Right atrium auricular region (tissue), 2 donors: ENCODE measurements at places on chromosomes 3 and 15.

GRCh38 chr15:74786551-74787165 lies 4.8 kb downstream of the CSK start:
- no peak for DNase-seq

GRCh38 chr15:41772720-41773331 lies 1.5 kb upstream of the MAPKBP1 start:
- no peak for DNase-seq

DNA sequence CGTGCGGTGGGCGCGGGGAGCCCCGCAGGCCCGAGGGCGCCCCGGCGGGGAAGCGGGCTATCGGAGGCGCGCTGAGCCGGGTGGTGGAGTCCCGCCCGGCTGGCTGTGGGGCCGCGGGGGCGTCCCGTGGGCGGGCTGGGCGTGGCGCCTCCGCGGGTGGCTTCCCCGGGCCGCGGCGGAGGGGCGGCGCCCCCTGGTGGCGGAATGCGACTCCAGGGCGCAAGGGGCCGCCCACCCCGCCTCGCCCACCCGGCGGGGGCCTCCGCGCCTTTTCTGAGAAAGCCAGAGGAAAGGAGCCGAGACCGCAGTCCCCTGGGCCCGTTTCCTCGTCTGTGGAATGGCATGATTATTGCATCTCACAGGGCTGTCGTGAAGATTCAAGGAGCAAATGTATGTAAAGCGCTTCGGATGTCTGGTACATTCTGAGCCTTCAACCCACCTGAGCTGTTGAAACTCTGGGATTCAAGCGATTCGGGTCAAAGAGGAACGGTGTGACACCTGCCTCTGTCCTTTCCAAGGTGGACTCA lies 31.9 kb upstream of the RAB6B start:
- no peak for DNase-seq

DNA sequence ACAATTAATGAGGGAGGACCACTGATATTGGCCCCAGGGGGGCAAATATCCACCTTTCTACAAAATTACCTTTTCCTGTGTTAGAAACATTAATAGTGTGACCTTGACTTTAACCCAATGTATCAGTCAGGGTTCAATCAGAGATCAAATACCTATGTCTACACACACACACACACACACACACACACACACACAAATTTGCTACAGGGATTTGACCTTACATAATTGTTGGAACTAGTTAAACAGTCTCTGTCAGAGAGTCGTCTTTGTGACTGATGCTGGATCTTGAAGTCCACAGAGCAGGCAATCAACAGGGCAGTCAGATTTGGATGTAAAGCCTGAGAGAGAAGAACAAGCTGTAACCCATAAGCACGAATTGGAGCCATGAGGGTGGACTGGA lies 32.5 kb downstream of the TM4SF4 start:
- DNase-seq: no peak

DNA sequence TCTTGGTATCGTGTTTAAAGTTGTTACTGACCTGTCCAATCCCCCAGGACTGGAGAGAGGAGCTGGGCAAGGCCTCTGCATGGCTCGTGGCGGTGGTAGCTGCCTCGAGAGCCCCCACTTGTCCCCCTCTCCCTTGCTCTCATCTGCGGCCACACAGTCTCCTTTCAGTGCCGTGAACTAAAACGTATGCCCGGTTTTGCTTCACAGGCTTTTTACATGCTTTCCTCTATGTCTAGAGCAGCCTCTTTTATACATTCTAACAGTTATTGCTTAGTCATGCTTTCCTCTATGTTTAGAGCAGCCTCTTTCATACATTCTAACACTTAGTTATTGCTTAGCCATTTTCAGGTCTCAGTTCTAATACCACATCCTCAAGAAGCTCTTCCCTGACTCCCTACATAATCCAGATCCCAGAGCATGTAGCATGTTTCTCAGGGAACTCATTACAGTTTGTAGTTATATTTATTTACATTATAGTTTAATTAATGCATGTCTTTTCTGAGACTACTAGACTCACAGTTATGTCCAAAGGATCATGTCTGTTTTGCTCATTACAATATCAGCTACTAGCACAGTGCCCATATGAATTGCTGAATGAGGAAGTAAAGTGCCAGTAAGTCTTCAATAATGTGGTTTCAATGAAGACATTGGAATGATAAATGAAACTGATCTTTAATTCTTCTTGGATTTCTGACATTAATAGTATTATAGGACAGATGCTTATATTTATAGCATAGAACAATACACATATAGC lies 66.5 kb upstream of the TBL1XR1 start:
- peak; percentile 40 for DNase-seq
